IMR-90 (cell line): ENCODE measurements at places on chromosomes 3 and 15.

DNA sequence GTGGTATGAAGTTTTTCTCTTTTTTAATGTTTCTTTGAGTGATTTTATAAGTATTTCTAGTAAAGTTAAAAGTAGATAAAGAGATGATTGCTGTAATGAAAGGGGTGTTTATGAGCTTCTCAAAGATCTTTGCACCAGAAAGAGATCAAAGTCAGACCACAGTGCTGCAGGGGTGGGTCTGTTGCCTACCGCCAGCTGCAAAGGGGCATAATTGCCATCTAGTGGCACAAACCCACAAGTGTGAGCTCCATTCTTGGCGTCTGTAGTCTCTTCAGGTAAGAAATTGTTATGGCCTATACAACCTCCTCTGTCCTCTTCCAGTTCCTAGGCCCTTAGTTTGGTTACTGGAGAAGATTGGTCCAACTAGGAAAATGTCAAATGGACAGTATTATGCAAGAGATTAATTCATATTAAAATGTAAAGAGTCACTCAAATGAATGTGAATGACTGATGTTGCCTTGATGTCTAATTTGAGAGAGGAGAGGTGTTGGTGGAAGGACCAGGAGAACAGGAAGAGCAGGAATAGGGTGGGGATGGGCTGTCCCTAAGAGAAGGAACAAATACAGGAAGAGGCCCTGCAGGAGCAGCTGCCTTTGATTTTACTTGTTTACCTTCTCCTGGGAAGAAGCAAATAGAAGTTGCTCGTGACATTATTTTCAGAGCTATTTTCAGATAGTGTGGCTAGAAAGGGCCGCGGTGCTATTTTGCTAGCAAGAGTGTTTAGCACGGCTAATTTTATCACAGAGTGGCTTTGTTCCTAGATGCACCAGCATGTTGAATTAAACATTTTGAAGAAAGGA, 53.0 kb upstream of the GSK3B start:
- no peak for DNase-seq

DNA sequence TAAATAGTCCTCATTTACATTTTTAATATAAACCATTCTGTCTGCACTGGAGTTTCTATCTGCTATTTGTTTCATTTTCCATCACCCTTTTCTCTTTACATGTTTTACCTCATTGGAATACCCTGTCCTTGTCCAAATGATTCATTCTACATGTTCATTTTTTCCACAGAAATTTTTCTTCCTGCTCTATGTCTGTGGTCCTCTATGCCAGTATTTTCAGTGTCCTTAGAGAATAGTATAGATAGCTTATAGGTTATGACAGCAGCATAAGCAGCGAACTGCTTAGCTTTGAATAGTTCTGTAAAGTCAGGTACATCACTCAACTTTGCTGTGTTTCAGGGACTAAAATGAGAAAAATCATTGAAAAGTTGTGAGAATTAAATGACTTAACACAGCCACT, 742.3 kb upstream of the CBLB start:
- DNase-seq = no peak

DNA sequence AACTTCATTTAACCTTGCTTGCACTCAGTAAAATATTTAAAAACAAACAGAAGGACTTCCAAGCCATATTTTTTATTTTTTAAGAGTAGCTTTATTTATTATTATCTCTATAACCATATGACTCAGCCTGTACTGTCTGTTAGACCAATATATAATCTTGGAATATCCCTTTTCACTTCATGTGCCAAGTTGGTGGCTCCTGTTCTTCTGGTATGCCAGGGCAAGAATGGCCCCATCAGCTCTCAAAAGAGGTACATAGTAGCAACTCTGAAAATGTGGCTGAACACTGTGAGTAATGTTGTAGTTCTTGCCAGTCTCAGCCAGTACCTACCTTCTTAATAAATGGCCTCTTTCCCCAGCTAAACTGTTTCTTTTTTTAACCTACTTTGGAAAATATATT, 257.0 kb upstream of the UBE2E1 start:
- DNase-seq = peak; percentile 10

DNA sequence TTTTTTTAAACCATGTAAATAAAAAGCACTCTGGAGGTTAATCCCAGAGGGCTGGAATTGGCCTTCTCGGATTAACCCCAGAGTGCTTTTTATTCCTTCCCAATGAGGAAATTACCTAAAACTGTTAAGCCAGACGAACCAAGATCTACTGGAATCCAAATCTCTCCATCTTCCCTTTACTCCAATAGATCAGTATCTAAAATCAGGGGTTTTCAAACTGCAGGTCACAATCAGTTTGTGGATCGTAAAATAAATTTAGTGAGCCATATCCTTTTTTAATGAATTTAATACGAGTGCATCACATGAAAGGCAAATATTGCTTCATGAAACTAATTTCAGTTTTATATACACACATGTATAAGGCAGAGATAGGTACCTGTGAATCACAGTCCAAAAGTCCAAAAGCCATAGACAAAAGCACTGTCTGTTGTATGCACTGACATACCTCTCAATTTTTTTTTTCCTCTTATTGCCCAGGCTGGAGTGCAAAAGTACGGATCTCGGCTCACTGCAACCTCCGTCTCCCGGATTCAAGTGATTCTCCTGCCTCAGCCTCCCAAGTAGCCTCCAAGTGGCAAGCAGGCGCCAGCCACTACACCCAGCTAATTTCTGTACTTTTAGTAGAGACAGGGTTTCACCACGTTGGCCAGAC, 61.3 kb downstream of the TBL1XR1 start:
- no peak for DNase-seq

GRCh38 chr3:12135029-12135657, 23.6 kb downstream of the TIMP4 start:
- DNase-seq = peak; percentile 64

DNA sequence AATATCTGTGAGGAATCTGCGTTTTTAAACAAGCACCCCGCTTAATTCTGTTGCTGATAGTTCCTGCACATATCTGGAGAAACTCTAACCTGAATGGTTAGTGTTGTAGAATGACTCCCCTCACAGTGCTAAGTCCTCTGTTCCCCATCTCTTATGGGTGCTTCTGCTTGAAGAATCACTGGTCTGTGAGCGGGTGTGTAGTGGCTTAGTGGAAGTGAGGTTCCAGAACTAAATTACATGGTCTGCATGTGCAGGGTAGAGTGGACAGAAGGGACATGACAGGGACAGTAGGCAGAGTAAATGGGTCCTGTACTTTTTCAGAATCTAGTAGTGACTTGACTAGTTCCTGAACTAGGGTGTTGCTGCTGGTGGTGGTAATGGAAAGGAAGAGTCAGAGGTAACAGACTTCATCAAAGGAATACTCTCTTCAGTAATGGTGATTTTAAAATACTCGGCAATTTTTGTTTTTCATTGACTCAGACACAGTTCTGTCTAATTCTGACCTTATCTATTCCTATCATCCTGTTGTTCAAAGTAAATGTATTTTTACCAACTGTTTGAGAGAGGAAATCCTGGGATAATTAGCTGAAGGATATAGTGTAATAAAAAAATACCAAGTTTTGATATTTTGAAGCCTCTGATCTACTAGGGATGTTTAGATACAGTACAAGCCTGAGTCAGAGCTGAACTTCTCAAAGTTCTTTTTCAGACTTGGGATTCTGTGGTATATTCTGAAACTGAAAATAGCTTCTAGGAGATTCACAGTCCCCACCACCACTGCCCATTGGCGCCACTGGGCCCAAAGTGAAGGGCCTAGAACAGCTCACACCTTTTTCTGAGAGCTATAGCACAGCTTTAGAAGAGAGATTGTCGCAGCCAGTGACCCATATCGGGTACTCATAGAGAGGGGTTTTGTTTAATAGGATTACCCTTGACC, 55.5 kb downstream of the FNDC3B start:
- peak; percentile 62 for DNase-seq

DNA sequence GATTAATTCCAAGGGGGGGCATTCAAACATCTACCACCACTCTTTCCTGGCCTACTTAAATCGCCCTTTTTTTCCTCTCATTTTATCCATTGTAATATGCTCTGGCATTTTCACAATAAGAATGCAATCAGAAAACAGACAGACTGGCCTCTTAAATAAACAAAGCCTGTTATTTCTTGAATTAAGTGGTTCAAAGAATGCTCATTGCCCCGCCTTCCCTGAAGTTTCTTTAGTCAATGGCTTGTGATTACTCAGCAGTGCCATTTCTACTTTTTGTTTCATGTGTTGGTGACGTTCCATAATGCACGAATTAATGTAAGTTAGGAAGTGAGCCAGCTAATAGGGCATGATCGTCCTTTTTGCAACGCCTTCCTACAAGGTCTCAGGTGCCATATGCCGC, 68.0 kb downstream of the FBN1 start:
- no peak for DNase-seq

DNA sequence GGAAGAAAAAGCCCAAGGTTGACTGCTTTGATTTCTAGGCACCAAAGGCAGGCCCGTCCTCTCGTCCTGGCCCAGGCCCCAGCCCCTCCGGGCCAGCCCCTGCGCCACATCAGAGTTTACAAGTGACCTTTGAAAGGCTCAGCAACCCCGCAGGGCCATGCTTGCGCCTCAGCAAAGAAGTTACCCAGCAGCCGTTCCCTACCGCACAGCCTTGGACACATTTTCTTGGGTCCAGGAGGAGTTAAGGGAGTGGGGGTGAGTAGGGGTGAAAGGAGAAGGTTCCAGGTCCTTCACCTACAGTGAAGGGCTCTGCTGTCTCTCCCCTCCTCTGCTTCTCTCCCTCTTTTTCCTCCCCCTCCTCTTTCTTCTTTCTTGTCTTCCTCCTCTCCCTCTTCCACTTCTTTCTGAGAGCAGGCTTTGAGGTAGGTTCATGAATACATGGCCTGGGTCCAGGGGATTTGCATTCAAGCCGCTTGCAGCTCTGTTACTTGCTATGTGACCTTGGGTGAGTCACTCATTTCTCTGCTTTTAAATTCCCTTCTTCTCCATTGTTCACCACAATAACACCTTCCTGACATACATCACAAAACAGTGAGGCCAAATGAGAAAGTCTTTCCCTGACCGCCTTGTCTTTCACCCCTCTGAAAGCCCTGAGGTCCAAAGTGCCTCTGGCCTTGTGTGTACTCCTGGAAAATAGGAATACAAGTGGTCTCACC, 223.3 kb upstream of the TPRG1 start:
- DNase-seq = peak; percentile 96

DNA sequence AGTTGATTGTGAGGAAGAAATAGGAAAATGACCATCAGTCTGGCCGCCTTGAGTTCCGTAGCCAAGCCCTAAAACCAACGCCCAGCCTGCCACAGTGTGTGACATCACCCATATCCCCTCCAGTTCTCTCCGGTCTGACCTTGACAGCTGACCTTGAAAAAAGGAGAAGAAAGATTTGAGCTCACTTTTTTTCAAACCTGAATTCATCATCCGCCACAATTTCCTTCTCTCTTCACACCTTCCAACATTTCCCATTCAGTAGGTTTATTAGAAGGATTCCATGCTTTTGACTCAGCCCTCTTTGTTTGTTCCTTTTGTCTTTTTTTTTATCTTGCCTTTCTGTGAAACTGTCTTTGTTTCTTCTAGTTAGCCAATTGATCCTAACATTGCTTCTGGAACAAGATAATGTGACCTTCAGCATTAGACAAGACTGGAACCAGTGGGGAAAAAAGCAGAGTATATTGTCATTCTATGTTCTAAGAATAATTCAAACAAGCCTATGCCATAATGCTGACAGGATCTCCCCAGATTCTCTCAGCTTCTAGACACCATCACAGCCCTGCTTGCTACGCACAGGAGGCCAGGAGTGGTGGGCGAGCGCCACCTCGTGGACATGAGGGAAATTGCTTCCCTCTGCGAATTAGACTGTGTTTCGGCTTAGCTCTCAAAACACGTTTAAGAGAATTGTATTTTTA, 283.1 kb downstream of the FGF12 start:
- DNase-seq = peak; percentile 53
